IPS-NIHi11 (cell line): ENCODE measurements at places on chromosomes 4 and X.

GRCh38 chr4:80243274-80244018, 23.0 kb upstream of the FGF5 start:
- DNase-seq: no peak

- DNase-seq: no peak
These were observed 164.1 kb downstream of the EFNB1 start for GRCh38 chrX:68992821-68993397.

GRCh38 chr4:7812231-7812857, 127.3 kb downstream of the AFAP1 start:
- no peak for DNase-seq

- DNase-seq: no peak
These were observed 196.0 kb upstream of the PSAPL1 start for GRCh38 chr4:7630568-7631287.

GRCh38 chr4:153529646-153530045, 63.5 kb downstream of the TMEM131L start:
- no peak for DNase-seq

DNA sequence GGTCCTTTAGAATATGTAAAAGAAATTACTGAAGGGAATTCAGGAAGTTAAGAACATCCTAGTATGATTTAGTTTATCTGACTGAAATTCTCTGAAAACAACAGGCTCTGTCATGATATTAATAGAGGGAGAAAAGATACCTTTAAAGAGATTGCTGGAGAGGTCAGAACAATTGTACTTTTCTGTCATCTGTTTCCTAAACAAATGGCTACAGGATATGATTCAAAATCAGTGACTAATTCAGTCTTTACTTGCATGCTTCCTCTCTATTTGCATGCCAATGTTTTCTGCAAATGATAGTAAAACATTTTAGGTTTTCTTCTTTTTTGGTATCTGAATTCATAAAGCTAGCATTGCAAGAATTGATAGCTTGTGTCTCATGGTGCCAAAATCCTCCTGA, 616.7 kb upstream of the PCDH7 start:
- DNase-seq: no peak

DNA sequence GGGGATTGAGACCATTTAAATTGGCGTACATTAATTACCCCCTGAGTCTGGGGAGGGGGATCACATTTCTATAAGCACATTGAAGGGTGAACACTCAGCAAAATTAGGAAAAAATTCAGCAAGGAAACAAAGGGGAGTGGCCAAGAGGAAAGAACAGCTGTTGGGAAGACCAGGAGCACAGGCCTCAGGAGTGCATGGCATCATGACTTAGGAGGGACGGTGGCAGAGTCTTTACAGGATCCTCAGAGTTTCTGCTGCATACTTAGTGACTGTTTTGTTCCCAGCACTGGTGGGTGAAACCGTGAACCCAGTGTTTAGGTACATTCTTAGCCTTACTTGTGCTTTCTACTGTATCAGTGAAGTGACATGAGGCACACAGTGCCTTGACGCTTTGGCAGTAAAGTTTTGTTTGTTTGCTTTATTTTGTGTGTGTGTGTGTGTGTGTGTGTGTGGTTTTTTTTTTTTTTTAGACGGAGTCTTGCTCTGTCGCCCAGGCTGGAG, 121.3 kb downstream of the CBR4 start:
- DNase-seq: no peak
